ELR (cell line): ENCODE measurements at places on chromosomes 7 and 10.

DNA sequence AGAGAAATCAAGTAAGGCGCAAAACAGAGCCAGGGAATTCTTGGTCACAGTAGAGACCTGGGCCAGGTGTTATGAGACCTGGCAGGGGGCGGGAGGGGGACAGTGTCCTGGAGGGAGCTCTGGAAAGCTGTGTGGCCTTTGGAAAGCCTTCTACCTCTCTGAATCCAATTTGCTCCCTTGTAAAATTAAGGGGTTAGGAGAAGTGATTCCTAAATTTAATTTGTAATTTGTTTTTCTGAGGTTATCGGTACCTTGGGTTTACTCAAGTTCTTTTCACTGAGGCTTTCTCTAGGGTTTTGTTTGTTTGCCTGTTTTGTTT is 920.8 kb downstream of the TYW1 start:
- DNase-seq, result no peak

DNA sequence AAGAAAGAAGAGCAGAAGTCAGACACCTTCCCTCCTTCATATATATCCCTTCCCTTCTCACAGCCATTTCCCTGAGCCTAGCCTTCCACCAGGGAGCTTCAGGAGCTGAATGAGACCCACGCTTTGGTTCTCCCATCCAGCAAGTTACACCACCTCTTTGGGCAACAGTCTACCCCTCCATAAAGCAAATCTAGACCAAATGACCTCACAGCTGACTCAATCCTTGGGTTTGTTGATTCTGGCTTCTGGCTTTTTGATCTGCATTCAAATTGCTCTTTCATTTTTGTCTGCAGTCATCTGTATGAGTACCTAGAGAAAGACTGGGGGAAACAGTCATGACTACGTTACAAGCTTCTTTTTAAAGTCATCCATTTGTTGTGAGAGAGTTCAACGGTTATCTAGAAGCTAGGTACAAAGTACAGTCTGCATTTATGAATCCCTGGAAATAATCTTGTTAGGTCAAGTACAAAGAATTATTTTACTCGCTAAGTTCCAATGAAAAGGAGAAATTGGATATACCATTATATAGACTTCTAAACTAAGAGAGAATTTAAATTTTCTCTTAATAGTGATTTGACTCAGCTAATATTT is 86.3 kb downstream of the RAB11FIP2 start:
- DNase-seq, result no peak

DNA sequence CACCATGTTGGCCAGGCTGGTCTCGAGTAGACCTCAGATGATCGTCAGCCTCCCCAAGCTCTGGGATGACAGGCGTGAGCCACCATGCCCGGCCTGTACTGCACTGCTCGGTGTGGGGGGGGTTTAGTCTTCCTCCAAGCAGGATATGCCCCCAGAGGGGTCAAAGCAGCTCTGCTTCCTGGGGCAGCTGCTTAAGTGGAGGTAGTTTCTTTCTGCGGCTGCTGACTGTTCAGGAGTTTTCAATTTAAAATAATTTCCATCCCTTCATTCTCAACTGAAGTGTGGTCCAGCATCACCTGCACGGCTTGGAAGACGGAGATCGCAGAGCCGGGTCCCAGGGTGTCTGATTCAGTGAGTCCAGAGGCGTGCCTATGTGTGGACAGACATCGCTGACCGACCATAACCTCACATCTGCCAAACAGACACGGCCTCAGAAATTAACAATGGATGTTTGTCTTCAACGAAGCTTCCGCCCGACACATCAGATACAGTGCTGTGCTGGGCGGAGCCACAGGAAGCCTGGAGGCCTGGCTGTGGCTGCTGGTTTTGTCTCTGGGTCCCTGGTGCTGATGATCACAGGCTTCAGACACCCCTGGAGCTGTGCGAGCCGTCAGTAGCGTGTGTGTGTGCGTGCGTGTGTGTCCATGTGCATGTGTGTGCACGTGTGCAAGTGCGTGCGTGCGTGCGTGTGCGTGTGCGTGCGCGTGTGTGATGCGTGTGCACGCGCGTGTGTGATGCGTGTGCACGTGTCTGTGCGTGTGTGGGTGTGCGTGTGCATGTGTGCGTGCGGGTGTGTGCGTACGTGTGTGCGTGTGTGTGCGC is 226.5 kb upstream of the PITRM1 start:
- DNase-seq, result peak; percentile 62

GRCh38 chr10:71746344-71747037 is 26.8 kb downstream of the VSIR start:
- DNase-seq, result no peak

DNA sequence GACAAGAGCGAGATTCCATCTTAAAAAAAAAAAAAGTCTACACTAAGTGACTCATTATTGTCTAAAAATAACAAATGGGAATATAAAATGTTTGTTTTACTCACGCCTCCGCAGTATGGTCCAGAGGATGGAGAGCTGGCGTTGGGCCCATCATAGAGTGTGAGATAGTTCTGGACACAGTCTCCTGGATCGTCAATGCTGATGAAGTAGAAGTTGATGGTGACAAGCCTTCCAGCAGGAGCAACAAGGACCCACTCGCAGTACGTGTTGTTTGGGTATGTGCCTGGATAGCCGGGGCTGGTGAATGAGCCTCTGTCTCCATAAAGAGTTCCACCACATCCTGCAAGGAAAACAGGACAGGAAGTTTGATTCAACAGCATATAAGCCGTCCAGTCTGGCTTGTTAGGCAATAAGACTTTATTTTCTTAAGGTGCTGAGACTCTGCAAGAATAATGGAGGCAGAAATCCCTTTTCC is 11.5 kb upstream of the RSU1 start:
- peak; percentile 86 for DNase-seq

DNA sequence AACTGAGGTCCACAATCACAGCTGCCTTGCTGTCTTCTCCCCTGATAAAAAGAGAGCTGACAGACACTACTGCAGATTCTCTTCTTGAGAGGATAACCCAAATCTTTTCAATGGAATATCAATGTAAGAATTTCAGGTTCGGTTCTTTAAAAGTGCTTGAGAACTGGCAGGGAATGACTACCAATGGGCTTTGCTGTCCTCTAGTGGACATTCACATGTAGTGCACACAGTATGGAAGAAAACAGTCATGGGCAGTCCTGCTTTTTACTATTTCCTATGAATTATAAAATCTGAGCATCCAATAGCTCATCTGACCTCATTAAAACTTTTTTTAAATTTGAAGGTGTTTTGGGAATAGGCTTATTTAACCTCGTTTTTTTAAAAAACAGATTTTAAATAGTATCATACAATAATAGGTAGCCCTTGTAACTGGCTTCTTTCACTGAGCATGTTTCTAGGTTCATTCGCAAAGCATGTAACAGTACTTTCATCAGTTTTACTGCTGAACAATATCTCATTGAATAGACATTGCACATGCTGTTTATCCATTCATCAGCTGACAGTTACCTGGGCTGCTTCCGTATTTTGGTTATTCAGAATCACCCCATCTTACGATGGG is 18.3 kb downstream of the FZD9 start:
- DNase-seq, result peak; percentile 69

- DNase-seq, result peak; percentile 87
Observed at GRCh38 chr10:6269953-6270867, 67.5 kb downstream of the PFKFB3 start.

DNA sequence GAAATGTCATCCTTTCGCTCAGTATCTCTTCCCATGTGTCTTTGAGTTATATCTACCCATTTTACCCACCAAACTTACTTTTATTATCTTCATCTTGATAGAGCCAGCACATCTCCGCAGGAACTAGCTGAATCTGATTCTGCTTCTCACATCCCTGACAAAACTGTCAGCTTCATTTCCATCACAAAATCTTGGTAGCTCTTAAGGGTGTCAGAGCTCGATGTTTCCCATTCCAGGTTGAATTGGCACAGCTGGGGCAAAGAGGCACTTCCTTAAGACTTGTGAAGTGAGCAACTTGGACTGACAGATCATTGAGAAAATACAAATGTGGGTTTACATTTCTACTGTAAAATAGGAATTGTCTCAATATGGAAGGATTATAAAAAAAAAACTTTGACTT is 434.5 kb downstream of the SUGCT start:
- DNase-seq, result no peak
